Esophagus muscularis mucosa (tissue), 4 donors: ENCODE measurements at places on chromosomes 1 and 21. TPM values are rescaled to one million over a fixed set of nuclear protein-coding genes. Genes with fewer than 3 reads are reported as not detected.

- DNase-seq = no peak
Observed at GRCh38 chr1:109517337-109517736, 7.8 kb upstream of the AMIGO1 start.

Gene TMEM61
- total RNA-seq = not detected

GRCh38 chr1:246815693-246816270 is 91.6 kb downstream of the SCCPDH start:
- peak; percentile 45 for DNase-seq

DNA sequence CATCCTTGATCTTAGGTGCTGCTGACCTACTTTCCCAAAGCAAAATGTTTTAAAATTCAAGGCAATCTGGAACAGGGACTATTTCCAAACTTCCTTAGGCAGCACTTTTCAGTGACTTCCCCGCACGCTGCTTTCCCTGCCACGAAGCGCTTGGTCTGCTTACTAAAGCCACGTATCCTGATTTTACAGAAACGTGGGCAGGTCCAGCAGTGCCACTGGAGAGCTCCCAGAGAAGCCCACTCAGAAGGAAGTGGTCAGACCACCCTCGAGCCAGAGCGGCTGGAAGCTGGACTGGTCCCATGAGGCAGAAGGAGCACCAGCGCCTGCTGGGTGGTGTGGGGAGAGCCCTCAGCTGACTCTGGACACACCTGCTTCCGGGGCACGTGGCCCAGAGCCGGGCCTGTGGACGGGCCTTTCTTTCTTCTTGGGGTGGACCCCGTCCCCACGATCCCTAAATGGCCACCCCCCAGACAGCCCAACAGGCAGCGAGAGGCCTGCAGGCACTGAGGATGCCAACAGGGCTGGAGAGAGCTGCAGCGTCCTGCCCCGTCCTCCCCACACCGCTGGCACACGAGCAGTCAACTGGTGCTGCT is 23.2 kb downstream of the PTTG1IP start:
- DNase-seq = no peak

- no peak for DNase-seq
Observed at GRCh38 chr1:87805666-87806378, 477.1 kb downstream of the LMO4 start.

Gene SYPL2
- total RNA-seq = 3.3 TPM

Gene VSIG8
- total RNA-seq = not detected

GRCh38 chr1:163535807-163536206 is 214.1 kb downstream of the NUF2 start:
- DNase-seq = no peak

Gene LCE2C
- total RNA-seq = not detected

GRCh38 chr1:234500269-234500668 is 21.3 kb upstream of the TARBP1 start:
- no peak for DNase-seq

Gene RHD
- not detected for total RNA-seq

DNA sequence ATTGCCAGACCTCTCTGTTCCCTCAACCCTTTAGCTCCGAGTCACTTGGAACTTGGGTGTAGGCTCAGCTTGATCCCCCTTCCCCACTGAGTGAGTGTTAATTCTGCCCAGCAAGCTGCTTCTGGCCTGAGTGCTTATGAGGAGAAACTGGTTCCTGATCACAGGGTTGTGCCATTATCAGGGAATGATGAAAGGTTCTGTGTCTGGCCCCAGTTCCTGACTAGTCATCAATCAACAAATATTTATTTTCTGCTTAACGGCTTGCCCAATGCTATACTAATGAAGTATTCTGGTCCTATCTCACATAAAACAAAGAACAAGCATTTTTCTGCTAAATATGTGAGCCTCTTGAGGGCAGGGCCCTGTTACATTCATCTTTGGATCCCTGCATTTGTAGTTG is 20.8 kb downstream of the CC2D1B start:
- DNase-seq = no peak

DNA sequence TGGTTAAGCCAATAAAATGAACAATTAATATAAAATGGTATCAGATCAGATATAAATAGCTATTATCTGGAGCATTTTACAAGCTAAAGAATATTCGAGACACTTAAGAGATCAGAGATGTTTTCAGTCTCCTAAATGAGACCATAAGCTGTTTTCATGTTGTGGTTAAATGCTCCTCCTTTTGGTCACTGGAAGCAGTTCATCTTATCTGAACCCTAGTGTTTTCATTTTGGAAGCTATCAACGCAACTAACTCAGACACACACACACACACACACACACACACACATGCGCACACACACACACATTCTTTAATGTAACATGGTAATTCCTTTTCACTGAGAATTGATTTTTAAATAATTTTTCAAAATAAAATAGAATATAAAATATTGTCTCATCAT is 10.0 kb upstream of the LRRC8C start:
- DNase-seq = no peak

DNA sequence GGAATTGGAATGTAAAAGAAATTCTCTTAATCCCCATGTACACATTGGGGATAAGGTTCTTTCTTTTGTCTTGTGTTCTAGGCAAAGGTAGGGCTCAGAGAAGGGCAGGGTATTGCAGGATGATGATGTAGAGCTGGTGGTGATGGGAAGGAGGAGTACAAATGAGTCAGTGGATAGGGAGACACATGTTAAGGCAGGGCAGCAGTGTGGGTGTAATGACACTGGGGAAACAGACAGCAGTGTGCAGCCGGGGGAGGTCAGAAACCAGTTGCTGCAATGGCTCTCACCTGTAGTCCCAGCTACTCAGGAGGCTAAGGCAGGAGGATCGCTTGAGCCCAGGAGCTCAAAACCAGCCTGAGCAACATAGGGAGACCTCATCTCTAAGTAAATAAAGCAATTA is 5.1 kb downstream of the NLRP3 start:
- DNase-seq = no peak

Gene VASH2
- total RNA-seq = 2.3 TPM

GRCh38 chr1:3276341-3276800 is 178.1 kb upstream of the ARHGEF16 start:
- DNase-seq = no peak
